ENCODE measurements at places on chromosomes 7 and 10.

DNA sequence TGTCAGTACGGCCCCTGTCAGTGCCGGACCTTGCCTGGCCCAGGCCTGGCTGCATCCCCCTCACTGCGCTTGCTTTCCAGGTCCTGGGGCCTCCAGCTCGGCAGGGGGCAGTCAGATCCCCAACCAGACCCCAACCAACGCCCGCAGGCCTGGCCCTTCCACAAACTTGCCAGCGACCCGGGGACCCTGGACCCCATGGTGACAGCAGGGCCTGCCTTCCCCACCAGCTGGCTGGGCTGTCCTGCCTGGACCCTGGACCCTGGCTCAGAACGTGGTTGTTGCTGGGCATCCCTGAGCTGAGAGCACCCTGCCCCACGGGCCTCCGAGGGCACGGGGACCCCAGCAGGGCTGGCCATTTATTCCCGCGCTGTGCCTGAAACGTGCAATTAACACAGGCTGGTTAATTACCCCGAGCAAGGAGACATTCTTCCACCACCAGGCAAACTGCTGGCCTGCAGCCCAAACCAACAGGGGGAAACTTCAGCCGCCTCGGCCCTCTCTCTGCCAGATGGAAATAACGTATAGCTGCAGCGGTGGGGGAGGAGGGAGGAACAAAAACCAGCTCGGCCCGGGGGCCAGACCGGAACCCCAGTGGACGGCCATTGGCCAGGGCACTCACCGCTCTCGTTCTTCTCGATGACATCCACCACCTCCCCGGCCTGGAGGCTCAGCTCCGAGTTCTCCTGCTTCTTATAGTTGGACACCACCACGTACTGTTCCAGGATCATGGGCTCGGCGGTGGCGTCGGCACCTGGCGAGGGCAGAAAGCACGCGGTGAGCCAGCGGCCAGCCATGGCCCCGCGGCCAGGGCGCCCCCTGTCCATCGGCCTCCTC is 167.1 kb downstream of the NEURL1 start:
- no peak for DNase-seq

DNA sequence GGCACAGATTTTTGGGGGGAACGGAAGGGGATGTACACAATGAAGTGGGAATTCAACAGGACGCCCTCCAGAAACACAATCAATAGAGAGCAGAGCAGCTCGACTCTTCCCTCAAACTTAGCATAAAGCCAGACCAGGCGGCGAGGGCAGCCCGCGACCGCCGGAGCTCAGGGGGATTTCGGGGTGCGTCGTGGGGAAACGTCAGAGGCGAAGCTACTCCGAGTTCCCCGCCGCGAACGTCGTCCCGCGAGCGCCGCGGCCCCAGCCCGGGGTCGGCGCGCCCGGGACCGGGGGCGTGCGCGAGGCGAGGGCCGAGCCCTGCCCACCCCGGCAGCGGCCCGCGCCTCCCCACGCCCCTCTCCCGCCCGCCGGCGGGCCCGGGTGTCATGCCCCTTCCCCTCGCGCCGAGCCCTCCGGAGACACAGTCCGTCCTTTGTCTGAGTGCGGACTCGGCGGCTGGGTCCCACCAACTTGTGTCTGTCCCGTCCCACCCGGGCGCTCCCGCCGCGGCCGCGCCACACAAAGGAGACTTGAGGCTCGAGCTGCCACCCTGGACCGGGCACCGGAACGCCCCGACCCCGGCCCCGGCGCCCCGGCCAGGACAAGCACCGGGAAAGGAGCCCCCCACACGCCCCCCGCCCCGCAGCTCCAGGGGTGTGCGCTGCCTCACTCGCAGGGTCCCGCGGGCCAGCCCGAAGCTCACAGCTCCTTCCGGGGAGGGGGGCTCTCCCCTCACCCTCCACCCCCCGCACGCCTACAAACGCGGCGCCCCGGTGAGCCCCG is 634 bp downstream of the EZH2 start:
- peak; percentile 70 for DNase-seq

GRCh38 chr10:13660551-13660920 is 73.8 kb downstream of the PRPF18 start:
- no peak for DNase-seq

DNA sequence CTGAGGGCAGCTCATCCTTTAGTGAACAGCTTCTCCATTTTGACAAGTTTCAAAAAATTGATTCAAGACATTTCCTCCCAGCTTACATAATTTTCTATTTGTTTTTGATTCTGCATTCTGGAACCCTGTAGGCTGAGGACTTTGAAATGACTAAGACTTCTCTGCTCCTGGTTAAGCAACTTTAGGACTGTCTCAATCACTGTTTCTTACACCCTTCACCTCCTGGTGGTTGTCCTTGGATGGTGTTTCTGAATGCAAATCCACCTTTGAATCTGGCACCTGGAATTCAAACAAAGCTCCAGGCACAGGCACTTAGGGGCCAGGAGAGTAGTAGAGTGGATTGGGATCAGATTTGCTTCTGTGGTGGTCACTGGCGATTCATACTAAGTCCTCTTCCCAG is 595.5 kb downstream of the LRMDA start:
- DNase-seq, result no peak

DNA sequence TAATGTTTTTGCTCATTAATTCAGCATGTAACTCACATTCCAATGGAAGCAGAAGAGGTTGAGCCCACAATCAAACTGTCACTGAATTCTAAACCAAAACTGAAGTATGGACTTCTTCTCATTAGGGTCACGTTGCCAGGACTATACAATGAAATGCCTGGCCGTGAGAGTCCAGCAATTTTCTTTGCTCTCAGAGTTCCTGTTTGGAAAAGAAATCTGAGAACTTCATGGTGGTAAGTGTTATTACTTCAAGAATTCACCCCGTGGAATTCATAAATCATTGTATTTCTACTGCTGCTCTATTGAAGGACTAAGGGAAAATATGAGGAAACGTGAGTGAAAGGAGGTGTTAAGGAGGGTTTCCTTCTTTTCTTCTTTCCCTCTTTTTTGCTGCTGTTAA is 441.8 kb upstream of the AKR1E2 start:
- DNase-seq, result no peak

DNA sequence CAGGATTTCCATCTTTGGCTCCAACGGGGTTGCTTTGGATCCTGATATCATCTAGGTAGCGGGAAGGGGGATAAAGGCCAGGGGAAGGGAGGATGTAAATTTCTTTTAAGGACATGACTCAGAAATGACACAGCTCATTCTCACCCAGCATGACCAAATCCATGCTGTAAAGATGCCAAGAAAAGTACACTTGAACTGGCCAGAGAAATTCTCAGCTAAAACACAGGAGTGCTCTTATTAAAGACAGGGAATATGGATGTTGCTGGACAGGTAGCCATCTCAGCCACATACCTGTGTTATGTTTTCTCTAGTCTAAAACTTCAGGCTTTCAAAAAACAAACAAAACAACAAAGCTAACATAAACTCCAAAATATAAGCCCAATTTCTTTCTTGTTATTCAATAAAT is 68.3 kb downstream of the NAMPT start:
- DNase-seq, result no peak
